T-helper 22 cell (primary cell): ENCODE measurements at places on chromosomes 7 and 10.

- DNase-seq: no peak
These were observed 74.4 kb upstream of the LSM8 start for GRCh38 chr7:118109607-118110006.

DNA sequence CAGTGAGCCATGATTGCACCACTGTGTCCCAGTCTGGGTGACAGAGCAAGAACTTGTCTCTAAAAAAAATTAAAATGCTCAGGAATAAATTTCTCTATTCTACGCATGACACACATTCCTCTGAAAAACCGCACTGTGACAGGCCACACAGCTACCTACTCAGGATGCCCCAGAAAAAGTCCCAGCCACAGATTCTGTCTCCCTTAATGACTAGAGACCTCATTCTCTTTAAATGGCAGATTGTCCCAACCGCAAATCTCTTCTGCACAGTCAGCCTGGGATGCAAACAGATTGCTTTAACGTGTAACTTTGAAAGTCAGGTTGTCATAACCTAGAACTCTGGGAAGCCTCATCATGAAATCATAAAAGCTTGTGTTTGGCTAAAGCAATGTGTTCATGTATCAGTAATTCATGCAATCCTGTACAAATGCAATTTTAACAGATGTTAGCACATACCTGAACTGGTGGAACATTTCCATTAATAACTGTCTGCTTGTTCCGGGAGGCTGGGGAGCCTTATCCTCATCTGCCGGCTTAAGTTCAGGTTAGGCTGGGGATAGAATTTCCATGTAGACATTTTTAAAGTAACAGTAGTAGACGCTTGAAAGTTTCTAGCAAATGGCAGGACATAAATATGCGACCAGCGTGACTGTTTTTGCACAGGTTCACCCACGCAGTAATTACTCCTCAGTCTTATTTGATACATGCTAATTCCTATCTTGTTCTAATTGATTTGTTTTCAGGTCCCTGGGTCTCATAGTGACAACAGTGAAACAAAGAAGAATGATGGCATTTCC, 26.2 kb upstream of the MSRB2 start:
- DNase-seq: no peak

DNA sequence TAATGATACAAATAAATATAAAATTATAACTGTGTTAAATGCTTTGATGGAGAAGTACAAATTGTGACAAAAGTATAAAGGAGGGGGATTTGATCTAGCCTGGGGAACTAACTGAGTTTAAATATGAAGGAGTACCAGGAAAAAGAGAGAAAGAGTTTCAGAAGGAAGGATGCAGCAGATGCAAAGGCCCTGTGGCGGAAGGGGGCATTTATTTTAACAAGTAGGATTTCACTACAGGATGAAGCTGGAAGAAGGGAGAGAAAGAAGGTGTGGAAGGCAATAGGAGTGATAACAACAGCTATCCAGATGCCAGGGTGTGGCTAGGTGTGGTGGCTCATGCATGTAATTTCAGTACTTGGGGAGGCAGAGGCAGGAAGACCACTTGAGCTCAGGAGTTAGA, 55.8 kb downstream of the AKR1B1 start:
- no peak for DNase-seq

- no peak for DNase-seq
These were observed 126.6 kb upstream of the GNAI1 start for GRCh38 chr7:80008039-80008438.

DNA sequence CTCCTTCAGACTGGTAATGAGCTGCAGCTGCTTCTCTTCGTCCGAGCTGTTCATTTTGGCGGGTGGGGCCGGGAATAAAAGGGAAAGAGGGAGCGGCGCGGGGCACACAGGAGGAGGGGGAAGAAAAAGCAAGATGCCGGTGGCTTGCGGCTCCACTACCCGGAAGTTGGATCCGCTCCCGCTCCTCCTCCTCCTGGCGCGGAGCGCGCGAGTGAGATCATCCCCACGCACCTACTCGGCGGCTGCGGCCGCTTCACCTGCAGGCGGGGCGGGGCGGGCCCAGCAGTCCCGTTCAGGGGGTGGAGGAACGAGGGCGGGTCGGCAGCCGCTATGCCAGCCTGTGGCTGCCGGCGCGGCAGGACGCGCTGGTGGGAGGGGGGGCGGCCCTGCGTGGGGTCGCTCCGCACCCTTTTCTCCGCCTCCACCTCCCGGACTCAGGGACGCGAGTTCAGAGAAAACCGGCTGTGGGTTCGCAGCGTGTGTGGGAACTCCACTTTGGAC, at the start of gene SHTN1:
TSS of gene SHTN1 (minus strand) at position 162 of the 501 bp plus-strand sequence. CDS start at position 54, 108 bp downstream.
- DNase-seq: peak; percentile 6

DNA sequence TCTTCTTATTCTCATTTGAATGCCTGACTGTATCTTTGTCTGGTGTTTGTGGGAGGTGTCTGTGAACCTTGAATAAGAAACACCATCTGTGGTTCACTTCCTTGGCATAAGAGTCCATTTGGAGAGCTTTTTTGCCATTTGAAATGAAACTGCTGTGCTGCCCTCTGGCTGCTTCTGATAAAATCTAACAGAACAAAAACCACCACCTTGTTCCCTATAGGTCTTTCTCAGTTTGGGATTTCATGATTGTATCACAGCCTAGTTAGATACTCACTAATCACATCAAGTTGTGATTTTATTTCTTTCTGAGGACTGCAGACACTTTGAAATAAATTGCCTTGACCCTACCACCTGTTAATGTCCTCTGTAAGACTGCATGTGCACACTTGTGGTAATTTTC, 102.7 kb upstream of the FAM13C start:
- DNase-seq: no peak

DNA sequence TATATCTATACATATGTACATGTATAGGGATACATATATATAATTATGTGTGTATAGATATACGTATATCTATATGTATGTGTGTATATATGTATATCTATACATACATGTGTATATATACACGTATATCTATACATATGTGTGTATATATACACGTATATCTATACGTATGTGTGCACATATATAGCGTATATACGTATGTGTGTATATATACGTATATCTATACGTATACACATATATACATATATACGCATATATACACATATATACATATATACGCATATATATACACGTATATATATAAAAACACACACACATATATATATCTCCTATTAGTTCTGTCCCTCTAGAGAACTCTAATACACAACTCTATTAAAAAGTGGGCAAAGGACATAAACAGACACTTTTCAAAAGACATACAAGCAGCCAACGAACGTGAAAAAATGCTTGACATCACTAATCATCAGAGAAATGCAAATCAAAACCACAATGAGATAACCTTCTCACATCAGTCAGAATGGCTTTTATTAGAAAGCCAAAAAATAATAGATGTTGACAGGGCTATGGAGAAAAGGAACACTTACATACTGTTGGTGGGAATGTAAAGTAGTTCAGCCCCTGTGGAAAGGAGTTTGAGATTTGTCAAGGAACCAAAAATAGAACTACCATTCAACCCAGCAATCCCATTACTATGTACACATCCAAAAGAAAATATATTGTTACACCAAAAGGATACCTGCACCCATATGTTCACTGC, 22.0 kb upstream of the TMEM120A start:
- no peak for DNase-seq

DNA sequence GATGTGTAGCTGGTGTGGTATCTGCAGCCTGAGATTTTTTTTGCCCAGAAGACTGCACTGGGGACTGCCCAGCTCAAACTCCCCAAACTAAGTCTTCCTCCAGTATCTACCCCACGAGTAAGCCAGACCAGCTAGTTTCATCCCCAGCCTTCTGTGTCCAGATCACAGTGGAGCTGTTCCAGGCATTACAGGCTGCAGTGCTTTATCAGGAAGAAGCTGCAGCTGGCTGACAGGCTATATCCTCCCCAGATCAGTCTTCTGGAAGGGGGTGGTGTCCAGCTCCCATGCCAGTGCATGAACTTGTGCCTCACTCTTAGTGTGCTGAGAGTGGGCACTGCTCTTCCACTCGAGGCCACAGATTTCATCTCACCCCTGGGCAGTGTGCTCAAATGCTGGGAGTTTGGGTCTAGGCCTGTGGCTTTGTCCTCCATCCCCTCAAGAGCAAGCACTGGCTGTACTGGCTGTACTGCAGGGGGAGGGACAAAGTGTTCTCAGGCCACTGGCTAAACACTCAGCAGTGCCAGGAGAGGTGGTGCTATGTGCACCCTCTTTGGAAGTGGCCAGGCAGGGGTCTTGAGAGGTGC, 679.1 kb upstream of the COBL start:
- DNase-seq: no peak

DNA sequence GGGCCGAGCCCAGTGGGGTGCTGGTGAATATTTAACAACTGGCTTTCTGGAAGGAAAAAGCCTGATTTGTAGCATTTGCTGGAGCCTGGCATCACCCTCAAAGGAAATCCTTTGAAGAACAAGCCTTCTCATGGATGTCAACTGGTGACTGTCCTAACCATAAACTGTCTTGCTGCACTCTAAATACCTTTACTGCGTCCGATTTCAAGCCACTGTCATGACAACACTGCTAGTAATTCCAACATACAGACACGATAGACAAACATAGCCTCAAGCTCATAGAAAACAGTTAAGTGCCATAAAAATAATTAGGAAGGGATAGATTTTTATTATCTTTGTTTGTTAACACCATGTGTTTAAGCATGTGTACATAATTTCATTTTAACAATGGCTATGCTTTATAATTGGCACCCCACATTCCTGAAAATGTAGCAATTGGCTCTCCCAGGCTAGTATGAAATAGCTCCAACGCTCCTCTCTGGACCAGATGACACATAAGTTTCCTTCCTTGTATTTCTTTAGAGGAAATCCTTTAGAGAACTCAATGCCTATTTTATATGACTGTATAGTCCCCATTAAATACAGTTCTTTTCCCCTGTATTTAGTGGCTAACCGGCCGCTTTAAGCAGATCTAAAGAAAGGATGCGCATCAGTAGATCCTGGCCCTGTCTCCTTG, 273.4 kb downstream of the PRPF18 start:
- no peak for DNase-seq
